ENCODE measurements at places on chromosomes 2 and 18. TPM values are rescaled to one million over a fixed set of nuclear protein-coding genes. Genes with fewer than 3 reads are reported as not detected.

- no peak for DNase-seq
These were observed 148.6 kb downstream of the ZNF236 start for GRCh38 chr18:76970770-76971559.

Gene GPR39
- 0.20 TPM for total RNA-seq

Gene ING5
- 32.4 TPM for total RNA-seq

DNA sequence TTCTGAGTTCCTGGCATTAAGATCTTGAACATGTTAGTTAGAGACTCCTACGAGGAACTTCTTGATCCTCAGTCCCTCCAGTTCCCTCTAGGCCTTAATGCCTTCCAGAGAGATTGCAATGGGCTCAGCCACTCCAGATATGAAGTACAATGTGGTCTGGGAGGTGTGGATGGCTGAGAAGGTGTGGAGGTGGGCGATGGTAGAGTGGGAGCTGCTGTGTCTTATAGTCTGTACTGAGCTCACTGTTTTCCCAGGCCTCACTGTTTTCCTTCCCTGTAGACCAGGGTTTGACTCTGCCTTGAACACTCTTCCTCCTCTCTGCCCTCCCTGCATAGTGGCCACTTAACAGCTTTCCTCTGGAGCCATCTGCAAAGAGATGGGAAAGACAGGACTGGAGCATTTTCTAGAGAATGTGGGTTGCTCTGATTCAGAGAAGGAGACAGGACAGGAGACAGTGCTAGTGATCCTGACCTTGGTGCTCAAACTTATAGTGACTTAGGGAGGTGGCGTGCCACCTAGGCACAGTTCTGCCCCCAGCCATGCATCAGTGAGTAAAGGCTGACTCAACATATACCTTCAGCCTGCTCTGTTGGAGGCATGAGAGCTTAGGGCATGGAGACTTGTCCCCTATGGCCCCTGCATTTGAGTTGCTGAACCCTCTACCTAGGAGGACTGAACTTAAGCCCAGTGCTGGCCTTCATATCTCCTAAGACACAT, 129.7 kb downstream of the TDRD15 start:
- DNase-seq: no peak

Gene SCN3A
- total RNA-seq: 1.2 TPM

GRCh38 chr2:48240912-48241311, 289.0 kb upstream of the STON1 start:
- DNase-seq: no peak

DNA sequence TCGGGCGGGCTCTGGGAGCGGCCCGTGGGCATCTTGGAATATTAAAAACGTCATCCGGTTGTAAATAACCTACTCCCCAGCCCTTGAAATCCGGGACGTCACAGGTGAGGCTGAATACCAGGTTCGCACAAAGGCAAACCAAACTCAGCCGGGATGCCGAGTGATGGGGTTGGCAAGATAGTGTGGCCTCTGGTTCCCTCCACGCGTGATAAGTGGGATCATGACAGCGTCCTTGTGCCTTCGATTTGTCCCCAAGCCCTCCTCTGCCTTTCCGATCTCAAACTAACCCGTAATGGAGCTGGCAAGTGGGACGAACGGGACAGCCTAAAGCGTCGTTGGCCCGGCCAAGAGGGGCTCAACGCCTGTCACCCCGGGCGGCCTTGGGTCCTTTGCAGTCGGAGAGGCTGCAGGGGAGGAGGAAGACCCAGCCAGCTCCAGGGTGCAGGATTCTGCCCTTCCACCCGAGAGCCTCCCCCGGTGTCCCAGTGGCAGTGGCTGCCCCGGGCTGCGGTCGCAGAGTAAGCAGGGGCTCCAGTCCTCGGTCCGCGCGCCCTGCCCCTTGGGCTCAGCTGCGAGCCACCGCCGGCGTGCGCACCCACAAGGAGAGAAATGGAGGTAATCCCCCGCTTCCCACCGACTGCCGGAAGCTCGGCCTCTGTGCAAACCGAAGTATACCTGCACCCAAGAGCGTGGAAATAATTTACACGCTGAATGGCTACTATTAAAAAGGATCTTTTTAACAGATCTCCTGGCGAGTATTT, 13.4 kb upstream of the PAX3 start:
- DNase-seq: no peak
